ENCODE measurements at places on chromosomes 12 and 14. TPM values are rescaled to one million over a fixed set of nuclear protein-coding genes. Genes with fewer than 3 reads are reported as not detected.

DNA sequence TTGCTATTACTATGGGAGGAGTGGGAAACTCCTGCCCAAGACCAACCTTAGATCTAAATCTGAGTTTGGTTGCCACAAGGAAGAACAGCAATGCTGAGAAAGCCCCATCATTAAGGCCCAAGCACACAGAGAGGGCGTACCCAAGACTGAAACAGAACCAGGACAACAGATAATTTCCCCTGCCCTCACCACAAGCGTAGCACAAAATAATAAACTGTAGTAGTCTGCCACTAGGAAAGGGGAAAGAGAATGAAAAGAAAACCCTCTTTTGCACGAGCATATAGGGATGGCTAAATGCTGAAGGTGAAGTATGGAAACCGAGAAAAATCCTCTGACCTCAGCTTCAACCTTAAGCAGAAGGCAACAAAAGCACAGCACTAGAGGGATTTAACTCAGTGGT, 76.5 kb upstream of the DHRS4 start:
- no peak for DNase-seq

GRCh38 chr12:55847033-55847432, 4.3 kb upstream of the MMP19 start:
- no peak for DNase-seq

DNA sequence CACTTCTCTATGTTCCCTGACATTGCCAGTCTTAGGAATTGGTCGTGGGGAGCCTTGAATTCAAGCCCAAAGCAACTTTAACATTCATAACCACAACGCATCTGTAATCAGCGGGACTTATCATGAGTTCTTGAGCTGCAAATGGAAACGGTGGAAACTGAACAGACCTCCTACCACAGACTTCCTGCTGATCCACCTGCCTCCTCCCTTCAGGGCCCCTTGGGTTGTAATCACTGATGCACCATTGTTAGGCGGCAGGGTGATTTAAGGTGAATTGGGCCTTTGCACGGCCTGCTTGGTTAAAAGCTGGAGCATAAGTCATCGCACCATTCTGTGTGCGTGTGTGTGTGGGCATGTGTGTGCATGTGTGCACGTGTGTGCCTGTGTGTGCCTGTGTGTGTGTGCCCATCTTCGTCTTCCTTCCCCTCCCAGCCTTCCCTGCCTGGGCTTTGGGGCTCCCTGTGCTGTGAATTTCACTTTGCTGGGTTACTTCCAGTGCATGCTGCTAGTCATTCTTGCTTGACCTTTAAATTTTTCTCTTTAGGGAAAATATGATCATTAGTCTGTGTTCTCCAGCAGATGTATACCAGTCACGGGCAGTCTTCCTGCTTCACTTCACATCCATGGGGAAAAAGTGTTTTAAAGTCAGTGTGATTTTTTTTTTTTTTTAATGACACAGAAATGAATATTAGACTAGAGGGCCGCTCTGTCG, 29.1 kb downstream of the CHST11 start:
- DNase-seq = no peak

GRCh38 chr12:54680374-54680773, 32.2 kb upstream of the DCD start:
- DNase-seq = peak; percentile 28

GRCh38 chr14:68661226-68662225, 131.3 kb downstream of the ZFP36L1 start:
- no peak for DNase-seq

DNA sequence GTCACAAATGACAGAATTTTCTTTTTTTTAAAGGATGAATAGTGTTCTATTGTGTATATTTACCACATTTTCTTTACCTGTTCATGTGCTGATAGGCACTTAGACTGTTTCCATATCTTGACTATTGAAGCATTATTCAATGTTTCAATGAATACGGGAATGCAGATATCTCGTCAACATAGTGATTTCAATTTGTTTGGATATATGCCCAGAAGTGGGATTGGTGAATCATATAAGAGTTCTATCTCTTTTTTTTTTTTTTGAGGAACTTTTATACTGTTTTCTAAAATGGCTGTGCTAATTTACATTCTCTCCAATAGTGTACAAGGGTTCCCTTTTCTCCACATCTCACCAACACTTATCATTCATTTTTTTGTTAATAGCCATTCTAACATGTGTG, 97.9 kb upstream of the FAR2 start:
- DNase-seq = no peak

DNA sequence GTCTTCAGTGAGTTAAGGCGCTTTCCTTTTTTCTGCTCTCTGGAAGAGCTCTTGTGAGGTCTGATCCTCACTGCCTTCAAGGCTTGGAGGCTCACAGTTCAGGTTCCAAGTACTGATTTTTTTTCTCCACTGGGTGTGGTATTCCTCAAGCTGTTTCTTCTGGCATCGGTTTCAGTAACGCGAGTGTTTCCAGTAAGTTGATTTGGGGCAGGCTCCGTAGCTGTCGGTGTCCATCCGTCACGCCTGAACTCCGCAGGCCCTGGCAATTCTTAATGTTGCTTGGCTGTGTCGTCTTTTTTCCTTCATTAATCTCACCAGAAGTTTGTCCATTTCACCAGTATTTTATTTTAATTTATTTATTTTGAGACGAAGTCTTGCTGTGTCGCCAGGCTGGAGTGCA, 30.6 kb downstream of the LRCOL1 start:
- DNase-seq = no peak

DNA sequence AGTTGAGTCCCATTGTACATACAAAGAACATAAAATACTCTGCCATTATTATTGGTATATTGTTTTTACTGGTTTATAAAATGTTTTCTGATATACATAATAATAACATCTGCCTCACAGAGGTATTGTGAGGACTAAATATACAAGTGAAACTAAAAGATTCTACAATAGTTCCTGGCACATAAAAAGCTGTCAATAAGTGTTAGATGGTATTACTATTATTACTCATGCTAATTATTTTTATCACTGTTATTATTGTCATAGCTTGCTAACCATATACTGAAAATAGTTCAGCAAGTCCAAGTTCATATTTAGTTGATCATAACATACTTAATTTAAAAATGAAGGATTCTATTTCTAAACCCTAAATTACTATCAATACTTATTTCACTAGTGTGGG, 34.4 kb downstream of the BTG1 start:
- DNase-seq = no peak

- no peak for DNase-seq
These were observed 5.1 kb upstream of the OAS2 start for GRCh38 chr12:112973011-112973735.

YEATS4 gene
- 33.1 TPM for total RNA-seq

FAM181A gene
- not detected for total RNA-seq

PAWR gene
- total RNA-seq = 18.6 TPM

GALNT9 gene
- 1.7 TPM for total RNA-seq

CRIP1 gene
- not detected for total RNA-seq

KSR2 gene
- total RNA-seq = 0.06 TPM

ABCC9 gene
- total RNA-seq = 0.06 TPM

NPFF gene
- total RNA-seq = not detected

All from H4 (cell line).